Activated CD8-positive, alpha-beta T cell treated with anti-CD3 and anti-CD28 coated beads for 36 hours (primary cell): ENCODE measurements at places on chromosomes 13 and 19. TPM values are rescaled to one million over a fixed set of nuclear protein-coding genes. Genes with fewer than 3 reads are reported as not detected.

DNA sequence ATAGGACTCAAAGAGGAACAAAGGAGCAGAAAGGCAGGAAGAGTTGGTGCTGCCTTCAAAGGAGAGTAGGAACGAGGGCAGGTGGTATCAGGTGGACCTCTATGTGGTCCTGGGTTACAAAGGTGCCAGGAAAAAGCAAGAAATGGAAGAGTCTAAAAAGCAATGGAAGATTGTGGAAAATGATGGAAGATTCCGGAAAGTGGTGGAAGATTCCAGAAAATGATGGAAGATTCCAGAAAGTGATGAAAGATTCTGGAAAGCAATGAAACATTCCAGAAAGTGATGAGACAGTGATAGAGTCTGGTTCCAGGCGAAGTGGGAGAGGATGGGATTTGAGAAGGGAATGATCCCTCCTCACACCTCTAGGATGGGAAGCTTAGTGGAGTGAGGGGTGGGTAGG is 55.3 kb downstream of the ZNF557 start:
- no peak for DNase-seq

DNA sequence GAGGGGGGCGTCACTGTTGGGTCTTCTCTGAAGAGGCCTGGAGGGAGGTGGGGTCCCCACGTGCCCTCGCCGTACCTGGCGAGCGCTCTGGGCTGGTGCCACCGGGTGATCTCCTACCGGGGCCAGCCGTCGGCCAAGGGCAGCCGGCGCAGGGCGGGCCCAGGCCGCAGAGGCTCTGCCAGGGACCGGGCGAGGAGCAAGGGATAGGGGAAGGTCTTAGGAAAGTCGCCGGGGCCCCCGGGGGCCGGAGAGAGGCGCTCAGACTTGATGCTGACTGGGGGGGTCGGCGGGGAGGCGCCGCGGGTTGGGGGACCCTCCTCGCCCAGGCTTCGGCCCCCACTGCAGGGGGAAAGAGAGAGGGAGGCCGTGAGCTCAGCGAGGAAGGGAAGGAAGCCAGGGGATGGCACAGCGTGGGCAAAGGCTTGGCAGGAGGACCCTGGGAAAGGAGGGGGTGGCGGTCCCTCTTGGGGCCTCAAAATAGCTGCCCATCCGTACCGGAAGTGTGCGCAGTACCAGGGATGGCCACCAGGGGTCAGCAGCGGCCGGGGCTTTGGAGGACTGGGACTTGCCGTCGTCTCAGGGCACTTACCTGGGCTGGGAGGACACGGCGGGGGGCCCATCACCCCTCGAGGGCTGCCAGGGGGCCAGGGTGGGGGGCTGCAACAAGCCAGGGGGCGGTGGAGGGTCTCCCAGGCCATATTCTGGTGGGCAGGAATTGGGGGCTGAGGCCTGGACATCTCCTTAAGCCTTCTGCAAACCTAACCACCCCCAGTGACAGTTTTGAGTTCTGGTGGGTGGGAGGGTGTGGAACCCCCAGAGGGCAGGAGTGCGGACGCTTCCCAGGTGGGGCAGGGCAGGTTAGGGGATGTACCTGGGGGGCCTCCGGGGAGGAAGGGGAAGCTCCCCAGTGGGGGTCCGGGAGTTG is 7.7 kb upstream of the TMEM161A start:
- peak; percentile 92 for DNase-seq

- no peak for DNase-seq
These were observed 83.8 kb upstream of the WASF3 start for GRCh38 chr13:26473571-26474230.

GRCh38 chr19:30691819-30692166 is 319.6 kb downstream of the ZNF536 start:
- no peak for DNase-seq

- peak; percentile 86 for DNase-seq
These were observed 31.7 kb downstream of the IER2 start for GRCh38 chr19:13181747-13182388.

- no peak for DNase-seq
These were observed 1.0 kb upstream of the CTXN1 start for GRCh38 chr19:7926727-7927604.

DNA sequence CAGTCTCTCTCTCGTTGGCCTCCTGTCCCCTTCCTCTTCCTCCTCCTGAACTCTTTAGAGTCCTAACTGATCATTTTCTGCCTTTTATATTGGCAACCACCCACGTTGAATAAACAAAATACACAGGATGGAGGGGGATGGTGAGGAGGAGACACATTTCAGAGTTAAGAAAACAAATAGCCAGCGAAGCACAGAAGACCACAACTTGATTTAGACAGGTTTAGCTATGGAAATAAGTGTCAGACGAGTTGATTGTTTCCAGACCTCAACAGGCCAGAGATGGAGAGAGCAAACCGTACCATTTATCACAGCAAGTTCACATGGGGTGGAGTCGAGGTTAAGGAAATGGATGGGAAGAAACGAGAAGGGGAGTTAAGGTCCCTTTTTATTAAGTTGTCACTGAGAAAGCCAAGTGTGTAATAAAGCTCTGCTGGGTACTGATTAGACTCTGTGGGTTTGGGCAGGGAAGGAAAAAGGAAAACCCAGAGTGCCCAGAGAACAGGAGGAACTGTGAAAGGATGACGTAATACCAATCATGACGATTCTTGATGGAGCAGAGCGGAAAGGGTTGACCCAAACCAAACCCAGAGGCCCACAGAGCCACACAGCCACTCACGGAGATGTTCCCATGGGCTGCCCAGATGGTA is 11.1 kb upstream of the SERP2 start:
- no peak for DNase-seq

GRCh38 chr13:109747524-109747923 is 38.9 kb downstream of the IRS2 start:
- no peak for DNase-seq

DNA sequence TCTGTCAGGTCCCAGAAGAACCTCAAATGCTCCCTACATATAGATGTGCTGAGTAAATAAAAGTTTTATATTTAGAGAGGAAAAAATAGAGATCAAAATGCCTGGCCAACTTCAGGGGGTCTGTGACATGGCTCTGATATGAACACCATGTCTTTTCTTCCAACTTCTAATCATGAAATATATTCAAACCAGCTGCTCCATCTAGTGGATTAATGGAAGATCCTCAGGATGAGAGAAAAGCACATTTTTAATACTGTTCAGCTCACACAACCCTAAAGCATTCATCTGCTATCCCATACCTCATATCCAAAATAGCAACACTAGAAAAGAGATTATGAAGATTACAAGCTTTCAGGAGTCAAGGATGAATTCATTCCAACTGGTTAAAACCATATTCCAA is 56.0 kb upstream of the DOCK9 start:
- DNase-seq: no peak

NTF4 gene
- total RNA-seq: not detected

C1QTNF9B gene
- total RNA-seq: not detected

DIAPH3 gene
- total RNA-seq: 23.0 TPM
